Peyer's patch (tissue), 4 donors: ENCODE measurements at places on chromosomes 13 and 19. TPM values are rescaled to one million over a fixed set of nuclear protein-coding genes. Genes with fewer than 3 reads are reported as not detected.

The UBE2L5 gene
- total RNA-seq = not detected

The EVI5L gene
- total RNA-seq = 10.6 TPM

The DCT gene
- total RNA-seq = not detected

The OXGR1 gene
- total RNA-seq = not detected

The KANK3 gene
- 8.8 TPM for total RNA-seq

The F2RL3 gene
- total RNA-seq = 5.0 TPM

The SIGLEC5 gene
- total RNA-seq = 9.1 TPM

The ZNF426 gene
- 7.0 TPM for total RNA-seq

- DNase-seq = no peak
These were observed 351.7 kb upstream of the ARGLU1 start for GRCh38 chr13:106919638-106920037.

DNA sequence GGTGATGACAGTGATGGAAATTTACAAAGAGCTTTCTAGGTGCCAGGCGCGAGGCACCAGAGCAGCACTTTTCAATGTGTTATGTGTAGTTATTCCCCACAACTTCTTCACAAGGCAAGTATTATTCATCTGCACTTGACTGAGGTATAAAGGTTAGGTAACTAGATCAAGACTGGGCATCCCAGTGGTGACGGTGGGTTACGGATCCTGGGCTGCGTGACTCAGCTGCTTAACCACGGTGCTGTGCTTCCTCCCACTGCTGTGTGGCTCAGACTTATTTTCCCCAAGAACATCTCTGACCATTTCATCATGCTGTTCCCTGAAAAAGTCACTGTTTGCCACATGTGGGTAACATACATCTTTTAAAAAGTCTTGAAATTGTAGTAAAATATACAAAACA lies 19.3 kb downstream of the EDDM13 start:
- no peak for DNase-seq

GRCh38 chr19:40598121-40598917 lies 2.9 kb upstream of the LTBP4 start:
- peak; percentile 86 for DNase-seq

GRCh38 chr13:110350509-110350908 lies 43.4 kb downstream of the COL4A2 start:
- no peak for DNase-seq

GRCh38 chr13:73607489-73608156 lies 526.6 kb downstream of the KLF12 start:
- DNase-seq = no peak

GRCh38 chr19:39038098-39038497 lies 5.7 kb upstream of the FBXO27 start:
- DNase-seq = no peak

DNA sequence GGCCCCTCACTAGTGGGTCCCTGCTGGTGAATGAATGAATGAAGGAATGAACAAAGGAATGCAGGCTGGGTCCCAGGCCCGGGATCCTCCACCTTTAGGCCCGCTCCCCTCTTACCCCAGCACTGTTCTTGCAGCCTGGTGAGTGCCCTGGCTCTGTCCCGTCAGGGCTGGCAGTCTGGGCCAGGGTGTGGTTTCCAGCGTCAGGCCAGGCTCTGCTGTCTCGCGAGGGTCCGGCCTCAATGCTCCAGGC lies 317 bp downstream of the LYL1 start:
- no peak for DNase-seq

DNA sequence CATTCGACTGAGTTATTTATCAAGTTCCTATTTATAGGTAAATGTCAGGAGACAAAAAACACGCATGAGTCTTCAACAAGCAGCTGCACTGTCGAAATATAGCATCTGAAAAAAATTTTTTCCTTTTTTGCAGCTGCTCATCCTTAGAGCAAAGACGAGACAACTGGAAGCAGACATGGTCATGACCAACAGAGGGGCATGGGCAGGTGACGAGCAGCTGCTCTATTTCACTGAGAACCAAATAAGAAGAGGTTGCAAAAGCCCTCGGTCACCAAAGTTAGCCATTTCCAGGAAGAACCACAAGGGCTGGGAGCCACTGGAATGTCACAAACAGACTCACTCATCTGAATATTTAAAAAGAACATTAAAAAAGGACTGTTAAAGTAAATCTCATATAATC lies 22.2 kb downstream of the SOHLH2 start:
- no peak for DNase-seq

DNA sequence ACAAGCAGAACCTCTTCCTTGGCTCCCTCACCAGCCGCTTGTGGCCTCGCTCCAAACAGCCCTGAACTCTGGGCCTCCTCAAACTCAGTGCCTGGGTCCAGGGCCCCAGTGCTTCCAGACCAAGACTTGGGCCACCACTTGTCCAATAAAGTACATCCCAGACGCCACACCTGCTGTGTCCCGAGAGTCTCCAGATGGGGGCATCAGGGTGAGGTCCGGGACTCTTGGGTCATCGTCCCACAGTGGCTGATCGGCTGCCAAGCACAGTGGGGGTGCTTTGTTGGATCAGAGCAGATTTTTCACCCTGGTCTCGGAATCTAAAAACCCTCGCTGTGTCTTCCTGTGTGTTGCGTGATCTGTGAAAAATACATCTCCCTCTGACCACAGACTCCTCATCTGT lies 9.0 kb upstream of the DLL3 start:
- no peak for DNase-seq

DNA sequence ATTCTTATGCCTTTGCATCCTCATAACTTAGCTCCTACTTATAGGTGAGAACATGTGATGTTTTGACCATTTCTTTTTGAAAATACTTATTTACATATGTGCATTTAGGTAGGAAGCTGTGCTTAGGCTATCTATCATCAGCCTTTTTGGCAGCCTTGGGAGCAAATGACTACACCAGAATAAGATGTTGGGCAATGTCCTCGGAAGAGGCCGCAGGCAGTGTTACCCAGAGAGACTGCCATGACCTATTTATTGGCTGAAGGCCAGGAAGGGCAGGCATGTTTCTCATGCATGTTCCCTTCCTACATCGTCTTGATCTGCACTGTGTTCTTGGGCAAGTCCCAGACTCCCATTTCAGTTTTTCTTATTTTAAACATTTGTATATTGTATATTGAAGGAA lies 122.3 kb downstream of the B3GLCT start:
- no peak for DNase-seq
